ENCODE measurements at places on chromosomes 12 and 14.

DNA sequence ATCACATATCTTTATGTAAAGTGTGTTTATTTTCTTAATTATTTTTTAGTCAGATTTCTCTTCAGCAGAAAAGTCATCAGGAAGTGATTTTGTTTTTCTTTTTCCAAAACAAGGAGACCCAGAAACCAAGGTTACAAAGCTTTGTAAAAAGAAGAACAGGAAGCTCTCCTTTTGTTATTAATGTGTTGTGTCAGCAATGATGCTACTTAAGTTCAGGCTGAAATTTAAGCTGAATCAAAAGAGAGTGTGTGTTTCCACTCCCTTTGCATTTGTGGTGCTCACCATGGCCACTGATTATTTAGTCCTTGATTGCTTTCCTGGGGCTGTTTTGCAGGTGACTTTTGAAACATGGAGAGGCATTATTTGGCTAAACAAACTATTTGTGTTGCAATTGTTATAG lies 155.3 kb upstream of the ATP2B1 start:
- DNase-seq, result peak; percentile 60

GRCh38 chr12:86741531-86741930 lies 485.3 kb upstream of the MGAT4C start:
- no peak for DNase-seq

DNA sequence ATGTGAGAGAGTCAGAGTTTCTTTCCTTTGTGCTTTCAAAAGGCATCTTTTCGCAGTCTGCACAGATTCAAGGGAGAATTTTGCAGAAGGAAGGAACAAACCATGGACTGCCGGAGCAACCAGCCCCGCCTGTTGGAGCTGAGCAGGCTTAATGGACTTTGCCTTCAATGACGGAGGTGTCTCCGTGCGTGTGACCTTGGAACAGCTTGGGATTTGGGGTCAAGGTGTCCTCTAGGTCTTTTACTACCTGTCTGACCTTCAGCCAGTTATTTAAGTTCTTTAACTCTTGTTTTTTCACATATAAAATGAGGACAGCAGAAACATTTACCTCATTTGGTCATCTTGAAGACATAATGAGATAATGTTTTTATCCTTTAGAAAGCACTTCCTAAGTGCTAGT lies 4.1 kb downstream of the FGF23 start:
- no peak for DNase-seq

- DNase-seq, result no peak
Measured at GRCh38 chr14:77083082-77083481, 15.0 kb upstream of the CIPC start.

DNA sequence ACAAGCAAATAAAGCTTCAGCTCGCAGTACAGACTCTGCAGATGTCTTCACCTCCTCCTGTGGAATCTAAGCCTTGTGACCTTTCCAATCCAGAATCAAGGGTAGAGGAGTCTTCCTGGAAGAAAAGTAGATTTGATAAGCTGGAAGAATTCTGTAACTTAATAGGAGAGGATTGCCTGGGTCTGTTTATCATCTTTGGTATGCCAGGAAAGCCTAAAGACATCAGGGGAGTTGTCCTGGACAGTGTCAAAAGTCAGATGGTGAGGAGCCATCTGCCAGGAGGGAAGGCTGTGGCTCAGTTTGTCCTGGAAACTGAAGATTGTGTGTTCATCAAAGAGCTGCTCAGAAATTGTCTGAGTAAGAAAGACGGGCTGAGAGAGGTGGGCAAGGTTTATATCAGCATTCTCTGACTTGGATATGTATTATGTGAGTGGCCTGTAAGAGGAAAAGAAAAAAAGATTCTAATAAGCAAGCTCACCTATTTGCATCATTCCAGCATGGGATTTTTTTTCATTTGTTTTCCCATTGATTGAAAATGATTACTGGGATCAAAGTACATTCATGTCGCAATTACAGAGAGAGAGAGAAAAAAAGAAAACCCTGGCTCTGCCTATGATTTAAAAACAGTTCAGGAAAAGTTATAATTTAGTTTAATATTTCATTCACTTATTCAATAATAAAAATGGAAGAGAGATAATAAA lies 767 bp downstream of the REP15 start:
- DNase-seq, result no peak

DNA sequence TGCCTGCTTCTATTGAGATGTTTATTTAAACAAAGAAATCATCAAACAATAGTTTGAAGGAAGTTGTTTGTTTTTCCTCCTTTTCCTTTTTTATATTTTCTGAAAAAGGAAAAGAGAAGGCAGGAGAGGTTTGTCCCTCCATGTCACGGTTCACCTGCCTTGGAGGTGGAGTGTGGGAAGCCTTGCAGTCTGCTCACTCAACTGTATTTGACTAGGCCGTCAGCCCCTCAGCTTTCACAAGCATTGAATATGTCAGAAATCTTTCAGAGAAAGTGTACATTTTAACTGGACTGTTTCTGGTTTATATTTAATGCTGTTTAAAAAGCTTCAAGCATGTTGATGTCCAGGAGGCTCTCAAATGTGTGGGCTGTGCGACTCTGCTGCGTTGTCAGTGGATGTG lies 370.4 kb downstream of the NPAS3 start:
- DNase-seq, result no peak

- peak; percentile 77 for DNase-seq
Measured at GRCh38 chr12:55720894-55721444, 776 bp downstream of the RDH5 start.

DNA sequence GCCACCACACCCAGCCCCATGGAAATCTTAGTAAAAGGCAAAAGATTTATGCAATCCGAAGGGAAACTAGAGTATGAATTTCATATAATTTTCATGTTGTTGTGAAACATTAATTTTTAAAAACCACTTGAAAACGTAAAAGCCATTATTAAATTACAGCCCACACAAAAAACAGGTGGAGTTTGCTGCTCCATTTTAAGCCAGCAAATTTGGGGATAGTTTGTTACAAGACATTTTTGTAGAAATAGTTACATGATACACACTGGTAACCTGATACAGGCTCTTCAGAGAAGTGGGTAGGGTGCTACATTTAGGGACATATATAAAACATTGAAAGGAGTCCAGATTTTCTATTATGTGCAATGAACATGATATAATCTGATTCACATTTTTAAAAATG lies 17.6 kb downstream of the GNPTAB start:
- no peak for DNase-seq

- DNase-seq, result no peak
Measured at GRCh38 chr12:131510431-131510830, 200.5 kb upstream of the SFSWAP start.

DNA sequence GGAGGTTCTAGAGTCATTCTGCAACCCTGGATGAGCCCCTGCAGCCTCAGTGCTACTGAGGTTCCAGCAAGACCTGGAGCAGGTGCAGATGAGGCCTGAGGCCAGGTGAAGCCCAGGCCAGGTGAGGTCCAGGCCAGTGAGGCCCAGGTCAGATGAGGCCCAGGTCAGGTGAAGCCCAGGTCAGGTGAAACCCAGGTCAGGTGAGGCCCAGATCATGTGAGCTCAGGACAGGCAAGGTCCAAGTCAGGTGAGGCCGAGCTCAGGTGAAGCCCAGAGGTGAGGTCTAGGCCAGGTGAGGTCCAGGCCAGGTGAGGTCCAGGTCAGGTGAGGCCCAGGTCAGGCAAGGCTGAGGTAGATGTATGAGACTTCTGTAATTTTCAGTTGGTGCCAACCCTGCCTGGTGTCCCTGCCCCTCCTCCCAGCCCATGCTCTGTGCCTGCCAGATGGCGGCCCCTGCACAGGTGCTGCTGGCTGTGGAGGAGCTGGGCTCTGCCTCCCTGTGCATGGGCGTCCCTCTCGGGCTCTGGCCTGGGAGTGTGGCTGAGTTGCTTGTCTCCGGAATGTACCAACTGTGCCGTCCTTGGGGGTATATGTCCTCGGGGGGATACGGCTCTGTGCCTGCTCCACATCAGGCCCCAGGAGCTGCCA lies 388.5 kb downstream of the TMEM121 start:
- no peak for DNase-seq

DNA sequence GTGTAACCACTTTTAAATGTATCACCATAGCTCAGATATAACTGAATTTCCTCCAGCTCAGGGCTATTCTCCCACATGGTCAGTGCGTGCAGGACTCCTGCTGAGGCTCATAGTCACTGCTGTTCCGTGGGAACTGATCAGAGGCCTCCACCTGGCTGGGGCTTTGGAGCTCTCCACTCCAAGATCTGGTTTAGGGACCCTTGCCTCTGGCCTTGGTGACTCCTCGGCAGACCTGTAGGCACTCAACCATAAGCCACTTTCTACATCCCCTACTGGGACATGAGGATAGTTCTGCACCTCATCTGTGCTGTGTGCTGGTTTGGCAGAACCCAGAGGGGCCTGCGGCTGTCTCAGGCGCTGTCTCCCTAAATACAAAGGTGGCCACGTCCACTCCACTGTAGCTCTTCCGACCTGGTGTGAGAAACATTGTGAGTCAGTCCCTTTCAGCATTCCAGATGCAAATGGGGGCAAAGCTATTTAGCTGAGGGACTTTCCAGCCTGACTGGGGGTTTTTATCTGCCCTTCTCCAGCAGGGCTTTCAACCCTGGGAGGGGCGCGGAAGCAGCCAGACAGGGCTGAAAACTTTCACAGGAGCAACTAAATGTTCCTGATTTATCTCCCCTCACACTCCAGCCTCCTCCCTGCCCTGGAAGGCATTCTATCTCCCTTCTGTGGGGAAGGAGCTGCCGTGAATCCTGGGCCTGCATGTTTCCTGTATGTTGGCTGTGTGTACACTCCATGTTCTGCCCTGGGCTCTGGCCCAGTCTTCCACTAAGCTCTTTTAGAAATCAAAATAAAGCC lies 218.3 kb upstream of the DAAM1 start:
- DNase-seq, result no peak

- DNase-seq, result peak; percentile 43
Measured at GRCh38 chr14:77120771-77121743, 20.5 kb downstream of the ZDHHC22 start.

DNA sequence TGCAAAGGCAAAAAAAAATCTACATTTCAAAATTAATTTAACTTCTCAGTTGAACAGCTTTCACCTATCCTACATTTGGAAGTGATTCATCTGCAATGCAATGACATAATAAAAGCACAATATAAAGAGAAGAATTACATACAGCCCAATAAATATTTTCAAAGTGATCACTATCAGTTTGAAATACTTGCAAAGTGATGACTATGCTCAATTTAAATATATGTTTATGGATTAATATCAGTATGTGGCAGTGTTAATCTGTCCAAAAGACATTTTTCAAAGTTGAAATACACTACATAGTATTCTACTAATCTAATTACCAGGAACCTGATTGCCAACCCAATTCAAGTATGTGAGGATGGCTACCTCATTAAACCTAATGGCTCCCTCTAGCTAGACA lies 460.7 kb upstream of the ATXN7L3B start:
- DNase-seq, result no peak

- DNase-seq, result no peak
Measured at GRCh38 chr12:120101182-120101581, 15.4 kb downstream of the RAB35 start.

GRCh38 chr12:31471051-31471450 lies 119.9 kb downstream of the DENND5B start:
- no peak for DNase-seq

- DNase-seq, result no peak
Measured at GRCh38 chr12:5377997-5378592, 53.8 kb upstream of the NTF3 start.

DNA sequence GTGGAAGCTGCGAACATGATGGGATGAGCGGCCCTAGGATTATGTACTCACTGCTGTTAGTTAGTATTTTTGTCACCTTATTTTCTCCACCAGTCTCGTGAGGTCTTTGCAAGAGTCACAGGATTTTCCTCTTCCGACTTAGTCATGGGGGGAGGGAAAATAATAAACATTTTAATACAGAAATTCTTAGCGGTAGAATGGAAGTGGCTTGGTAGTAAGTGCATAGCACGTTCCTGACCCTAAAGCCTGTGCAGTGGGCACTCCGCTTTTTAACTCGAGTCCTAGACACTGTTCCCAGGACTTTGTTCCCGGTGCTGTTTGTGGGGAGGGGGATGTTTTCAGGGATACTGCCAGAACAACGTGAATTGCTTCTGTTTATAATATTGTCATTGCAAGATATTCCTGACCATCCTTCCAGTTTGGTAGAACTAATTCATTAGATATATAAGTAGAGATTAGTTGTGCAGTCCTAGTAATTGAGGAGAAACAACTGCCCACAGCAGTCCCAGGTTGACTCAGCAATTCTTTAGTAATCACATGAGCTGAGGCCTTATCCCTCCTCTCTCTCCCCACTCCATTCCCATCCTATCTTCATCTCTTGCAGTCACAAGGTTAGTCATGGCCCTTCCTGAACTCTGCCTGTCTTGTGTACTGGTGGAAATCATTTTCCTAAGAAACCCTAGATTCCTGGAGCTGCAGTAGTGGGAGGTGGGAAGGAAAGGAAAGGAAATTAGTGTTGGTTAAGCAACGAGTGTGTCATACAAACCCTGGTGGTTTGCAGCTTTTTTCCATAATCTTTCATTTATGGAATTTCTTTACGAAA lies 799 bp downstream of the SLC38A6 start:
- DNase-seq, result peak; percentile 77

DNA sequence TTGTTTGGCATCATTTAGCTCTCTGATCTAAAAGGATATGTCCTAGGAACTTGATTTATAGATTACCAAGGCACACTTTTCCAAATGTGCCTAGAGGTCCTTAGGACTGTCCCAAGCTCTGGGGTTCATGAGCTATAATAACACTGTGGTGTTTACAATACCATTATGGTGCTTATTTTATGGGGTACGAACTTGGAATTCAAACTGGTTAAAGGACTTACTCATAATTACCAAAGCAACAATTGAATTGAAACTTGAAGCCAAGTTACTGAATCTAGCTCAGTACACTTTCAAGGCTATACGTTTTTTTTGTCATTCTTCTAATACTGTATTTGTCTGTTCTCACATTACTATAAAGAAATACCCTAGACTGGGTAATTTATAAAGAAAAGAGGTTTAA lies 9.6 kb upstream of the TEP1 start:
- no peak for DNase-seq

GRCh38 chr12:50050119-50050385 lies 7.3 kb upstream of the ASIC1 start:
- no peak for DNase-seq

- DNase-seq, result no peak
Measured at GRCh38 chr12:79911889-79912656, 22.8 kb downstream of the PPP1R12A start.

DNA sequence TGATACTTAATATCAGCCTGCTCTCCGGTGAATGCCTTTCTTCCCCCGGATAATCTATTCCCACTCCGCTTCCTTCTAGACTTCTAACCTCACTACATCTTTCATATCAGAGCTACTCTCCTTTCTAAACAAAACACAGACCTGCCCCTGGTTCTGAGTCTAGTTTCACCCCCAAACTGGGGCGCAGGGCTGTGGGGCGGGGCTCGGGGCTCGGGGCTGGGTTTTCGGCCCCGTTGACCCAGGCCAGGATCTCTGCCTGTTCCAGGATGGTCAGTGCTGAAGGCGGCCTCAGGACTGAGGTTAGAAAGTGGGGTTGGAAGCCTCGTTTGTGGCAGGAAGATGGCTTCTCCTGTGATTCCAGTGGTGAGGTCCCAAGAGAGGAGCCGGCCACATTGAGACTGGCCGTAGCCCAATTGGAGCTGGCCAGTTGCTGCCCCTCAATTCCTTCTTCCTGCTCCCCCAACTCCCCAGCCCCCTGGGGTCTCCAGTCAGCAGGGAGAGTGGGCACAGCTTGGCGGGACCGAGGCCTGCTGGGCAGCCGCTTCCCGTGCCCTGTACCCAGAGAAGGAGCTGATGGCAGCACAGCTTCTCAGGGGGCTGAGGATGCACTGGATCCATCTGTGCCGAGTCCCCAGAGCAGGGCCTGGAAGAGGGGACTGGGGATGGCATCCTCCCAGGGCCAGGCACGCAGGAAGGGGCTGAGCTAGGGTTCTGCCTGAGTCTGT lies 52.9 kb downstream of the LRCOL1 start:
- DNase-seq, result no peak

GRCh38 chr12:123928274-123928865 lies 44.3 kb downstream of the CCDC92 start:
- no peak for DNase-seq

All from inflammatory macrophage treated with lipopolysaccharide for 1 hour (primary cell).